ENCODE measurements at places on chromosomes 5 and 9.

- DNase-seq, result no peak
These were observed 91.8 kb upstream of the ACO1 start for GRCh38 chr9:32292611-32293010.

DNA sequence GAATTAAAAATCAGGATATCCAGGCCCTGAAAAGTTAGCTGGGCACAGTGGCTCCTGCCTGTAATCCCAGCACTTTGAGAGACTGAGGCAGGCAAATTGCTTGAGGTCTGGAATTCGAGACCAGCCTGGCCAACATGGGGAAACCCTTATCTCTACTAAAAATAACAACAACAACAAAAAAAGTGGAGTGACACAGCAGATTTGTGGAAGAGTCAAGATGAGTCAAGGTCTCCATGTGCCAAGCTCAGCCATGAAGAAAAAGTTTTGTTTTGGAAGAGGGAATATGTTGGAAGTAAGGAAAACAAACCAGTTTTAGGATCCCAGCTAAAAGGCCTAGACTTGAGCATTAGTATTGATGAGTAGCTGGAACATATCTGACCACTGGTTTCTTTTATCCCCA, 14.7 kb downstream of the LRRC70 start:
- DNase-seq, result no peak

- DNase-seq, result no peak
These were observed 12.7 kb upstream of the TMEM174 start for GRCh38 chr5:73160239-73160671.

- DNase-seq, result no peak
These were observed 46.6 kb downstream of the MVB12B start for GRCh38 chr9:126373241-126373640.

DNA sequence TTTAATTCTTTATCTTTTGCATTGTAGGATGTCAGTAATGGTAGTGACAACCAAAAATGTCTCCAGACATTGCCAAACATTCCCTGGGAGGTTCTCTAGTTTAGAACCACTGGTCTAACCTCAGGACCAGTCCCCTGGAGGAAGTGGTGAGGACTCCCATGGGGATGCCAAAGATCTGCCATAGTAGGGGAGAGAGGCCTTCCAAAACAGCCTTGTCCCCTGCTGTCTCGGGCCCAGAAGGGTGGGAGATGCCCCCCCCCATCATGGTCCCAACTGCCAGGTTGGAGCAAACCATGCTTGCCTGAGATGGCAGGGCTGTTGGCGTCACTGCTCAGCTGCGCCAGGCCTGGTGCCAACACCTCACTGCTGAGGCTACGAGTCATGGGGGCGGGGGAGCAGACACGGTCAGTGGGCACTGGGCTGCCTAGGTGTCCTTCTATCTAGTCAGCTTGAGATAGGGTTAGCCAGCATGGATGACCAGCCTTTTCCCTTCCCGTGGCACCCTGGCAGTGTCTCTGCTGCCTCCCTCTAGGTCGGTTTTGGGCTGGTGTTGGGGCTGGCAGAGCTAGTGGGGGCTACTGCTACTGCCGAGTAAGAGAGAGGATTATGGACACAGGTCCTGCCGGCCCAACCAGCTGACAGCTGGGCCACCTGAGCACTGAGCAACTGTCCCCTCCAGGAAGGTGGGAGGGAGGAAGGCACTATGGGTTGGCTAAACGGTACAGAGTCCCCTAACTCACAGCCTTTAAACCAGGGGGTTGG, 8.3 kb upstream of the CXXC5 start:
- DNase-seq, result no peak

- no peak for DNase-seq
These were observed 23.9 kb downstream of the LECT2 start for GRCh38 chr5:135930949-135931295.

- DNase-seq, result no peak
These were observed 27.0 kb downstream of the SLC22A4 start for GRCh38 chr5:132321109-132321721.

GRCh38 chr5:81230416-81230815, 2.7 kb upstream of the CKMT2 start:
- no peak for DNase-seq

DNA sequence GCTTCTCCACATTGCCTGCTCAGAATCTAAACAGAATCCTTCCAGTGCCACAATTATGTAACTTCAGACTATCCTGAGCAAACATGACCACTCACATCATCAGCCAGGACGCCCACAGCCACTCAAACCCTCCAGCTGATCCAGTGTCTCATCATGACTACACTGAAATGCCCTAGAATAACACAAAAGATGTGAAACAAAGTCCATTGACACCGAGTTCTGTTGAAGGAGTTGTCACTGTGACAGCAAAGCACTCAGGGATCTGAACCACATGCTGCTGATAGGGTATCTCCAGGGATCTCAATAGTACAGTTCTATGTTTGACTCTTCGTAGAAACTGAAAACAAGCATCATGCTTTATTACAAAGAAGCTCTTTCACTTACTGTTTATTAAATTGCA, 150.2 kb downstream of the GABBR2 start:
- peak; percentile 50 for DNase-seq

DNA sequence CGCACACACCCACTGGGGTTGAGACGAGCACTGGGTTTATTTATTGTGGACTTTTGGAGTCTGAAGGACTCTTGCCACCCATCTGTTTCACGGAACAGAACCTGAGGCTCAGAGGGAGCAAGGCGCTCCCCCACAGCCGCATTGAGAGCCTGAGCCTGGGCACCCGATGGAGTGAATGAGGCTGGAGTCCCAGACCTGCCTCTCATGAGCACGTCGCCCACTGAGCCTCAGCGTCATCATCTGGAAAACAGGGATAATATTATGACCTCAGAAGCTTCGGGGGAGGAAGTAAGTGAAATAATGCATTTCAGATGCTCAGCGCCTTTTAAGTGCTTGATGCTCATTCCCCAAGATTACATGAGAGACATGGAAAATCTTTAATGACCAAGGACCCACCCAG, 5.5 kb downstream of the NEK6 start:
- DNase-seq, result no peak

- no peak for DNase-seq
These were observed 16.2 kb downstream of the GDNF start for GRCh38 chr5:37823433-37824152.

- no peak for DNase-seq
These were observed 107.8 kb upstream of the NEK6 start for GRCh38 chr9:124149992-124150391.

- DNase-seq, result no peak
These were observed 498.8 kb downstream of the ARHGEF28 start for GRCh38 chr5:74124826-74125225.

DNA sequence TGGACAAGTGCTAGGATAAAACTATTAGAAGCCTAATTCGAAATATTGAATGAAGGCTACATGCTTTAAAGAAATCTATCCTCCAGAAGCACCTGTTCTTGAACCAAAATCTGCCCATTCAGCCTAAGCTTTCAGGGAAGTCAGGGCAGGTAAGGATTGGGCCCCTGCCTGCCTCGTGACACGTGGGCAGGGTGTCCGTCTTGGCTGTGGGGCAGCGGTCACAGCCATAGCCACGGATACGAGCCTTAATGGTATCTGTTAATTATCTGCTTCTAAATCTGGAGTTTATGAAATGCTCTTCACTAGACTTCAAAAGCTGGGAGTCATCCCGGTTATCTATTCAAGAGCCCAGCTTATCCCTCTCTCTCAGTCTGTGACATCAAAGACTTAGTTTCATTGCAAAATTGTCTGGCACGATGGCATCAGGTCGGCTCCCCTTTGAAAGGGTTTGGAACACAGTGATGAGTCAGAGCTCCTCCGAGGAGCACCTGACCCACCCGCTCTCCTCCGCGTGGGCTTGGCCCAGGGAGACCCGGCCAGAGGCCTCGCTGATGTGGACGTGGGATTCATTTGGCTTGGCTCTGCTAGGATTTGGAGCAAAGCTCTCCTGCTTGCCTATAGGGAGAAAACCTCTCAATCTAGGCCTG, 135.9 kb downstream of the MACROH2A1 start:
- DNase-seq, result no peak

GRCh38 chr5:179879003-179879689, 20.5 kb upstream of the MRNIP start:
- DNase-seq, result no peak

GRCh38 chr5:72470826-72471225, 36.4 kb downstream of the ZNF366 start:
- no peak for DNase-seq

GRCh38 chr5:167723254-167723871, 568.1 kb upstream of the WWC1 start:
- DNase-seq, result peak; percentile 81

DNA sequence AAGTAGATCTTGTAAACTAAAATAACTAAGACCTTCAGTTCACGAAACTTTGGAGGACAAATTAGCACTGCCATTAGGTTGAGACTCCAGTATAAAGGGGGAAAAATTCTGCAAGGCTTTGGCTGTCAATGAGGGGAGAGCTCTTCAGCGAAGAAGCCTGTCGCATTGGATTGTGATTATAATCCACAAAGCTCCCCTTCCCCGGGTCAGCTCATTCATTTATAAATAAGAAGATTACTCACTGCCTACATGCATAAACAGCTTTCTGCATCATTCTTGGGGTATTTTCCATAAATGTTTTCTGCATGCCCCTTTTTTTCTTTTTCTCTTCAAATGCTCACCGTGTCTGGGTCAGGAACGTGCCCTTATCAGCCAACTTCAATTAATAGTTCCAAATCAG, 196.7 kb downstream of the EBF1 start:
- DNase-seq, result no peak

DNA sequence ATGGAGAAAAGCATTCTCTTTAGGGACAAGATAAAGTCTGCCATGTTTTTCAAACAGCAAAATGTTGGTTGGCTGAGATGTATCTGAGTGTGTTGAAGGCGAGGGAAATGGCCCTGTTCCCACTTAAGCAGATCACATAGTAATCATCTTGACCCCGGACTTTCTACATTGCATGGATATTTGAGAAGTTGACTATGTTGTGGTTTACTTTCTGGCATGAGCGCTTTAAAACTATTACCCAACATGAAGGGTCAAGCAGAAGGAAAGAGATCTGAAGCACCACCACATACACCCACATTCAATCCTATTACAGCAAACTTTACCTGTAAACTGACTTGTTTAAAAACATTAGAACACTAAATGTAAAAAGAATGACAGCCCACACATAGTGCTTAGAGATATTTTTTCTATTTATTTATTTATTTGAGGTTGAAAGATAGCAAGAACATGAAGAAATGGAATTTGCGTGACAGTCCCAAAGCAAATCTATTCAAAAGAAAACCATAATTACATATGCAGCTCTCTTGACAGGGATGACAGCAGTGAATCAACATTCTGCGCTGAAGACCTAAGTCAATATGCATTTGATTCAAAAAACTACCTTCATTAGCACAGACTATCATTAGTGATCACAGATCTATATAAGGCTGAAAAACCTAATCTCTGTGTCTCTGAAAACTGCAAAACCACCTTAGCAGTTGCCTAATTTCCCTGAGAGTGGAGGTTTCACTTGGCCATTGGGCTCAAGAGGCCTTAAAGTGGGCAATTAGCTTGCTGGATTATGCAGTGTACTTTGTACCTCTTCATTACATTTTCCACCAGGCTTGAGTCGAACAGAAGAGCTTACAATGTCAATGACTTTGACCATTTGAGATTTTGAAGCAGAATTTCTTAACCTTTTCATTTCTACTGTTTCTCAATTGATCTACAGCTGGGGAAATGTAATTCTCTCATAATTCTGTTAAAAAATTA, 195.0 kb downstream of the PDE4D start:
- no peak for DNase-seq

DNA sequence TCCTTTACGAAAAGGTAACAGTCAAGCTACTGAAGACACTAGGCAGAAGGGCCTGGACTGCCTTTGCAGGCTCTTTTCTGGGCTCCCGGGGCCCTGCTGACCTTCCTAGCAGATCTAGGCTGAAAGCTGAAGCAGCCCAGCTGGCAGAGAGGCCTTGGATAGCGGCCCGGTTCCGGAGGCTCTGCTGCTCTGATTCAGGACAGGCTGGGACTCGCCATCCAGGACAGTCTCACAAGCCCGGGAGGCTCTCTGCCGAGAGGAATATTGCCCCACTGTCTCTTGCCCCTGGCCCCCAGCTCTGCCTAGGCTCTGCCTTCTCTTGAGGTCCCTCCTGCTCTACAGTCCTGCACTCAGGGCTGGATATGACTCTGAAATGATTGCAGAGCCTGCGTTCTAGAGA, 67.8 kb downstream of the PSD2 start:
- DNase-seq, result no peak

- no peak for DNase-seq
These were observed 12.6 kb upstream of the UGT3A2 start for GRCh38 chr5:36079200-36079781.

- no peak for DNase-seq
These were observed 2.4 kb upstream of the EXOC3 start for GRCh38 chr5:440401-441201.

DNA sequence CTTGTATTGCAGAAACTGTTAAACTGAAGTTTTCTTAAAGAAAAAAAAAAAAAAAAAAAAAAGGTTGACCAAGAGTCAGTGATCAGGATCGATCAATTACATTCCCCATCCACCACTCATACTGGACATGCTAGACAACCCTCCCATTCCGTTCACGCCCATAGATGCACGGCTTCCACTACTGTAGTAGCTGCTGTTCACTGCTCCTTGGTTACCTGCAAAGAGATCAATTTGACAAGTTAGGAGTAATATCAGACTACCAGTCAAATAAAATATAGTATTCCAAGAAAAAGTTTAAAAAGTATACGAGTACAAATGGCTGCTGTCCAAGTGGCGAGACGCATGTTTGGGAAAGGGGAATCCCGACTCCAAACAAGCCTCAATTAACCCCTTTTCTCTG, 8.7 kb downstream of the HNRNPH1 start:
- no peak for DNase-seq

- DNase-seq, result no peak
These were observed 2362.5 kb upstream of the WWC1 start for GRCh38 chr5:165928971-165929370.

GRCh38 chr9:128067645-128068385, at the start of gene SLC25A25:
SLC25A25 (plus strand) TSS chr9:128068232; CDS start chr9:128068320, 88 bp downstream.
- DNase-seq, result peak; percentile 100

DNA sequence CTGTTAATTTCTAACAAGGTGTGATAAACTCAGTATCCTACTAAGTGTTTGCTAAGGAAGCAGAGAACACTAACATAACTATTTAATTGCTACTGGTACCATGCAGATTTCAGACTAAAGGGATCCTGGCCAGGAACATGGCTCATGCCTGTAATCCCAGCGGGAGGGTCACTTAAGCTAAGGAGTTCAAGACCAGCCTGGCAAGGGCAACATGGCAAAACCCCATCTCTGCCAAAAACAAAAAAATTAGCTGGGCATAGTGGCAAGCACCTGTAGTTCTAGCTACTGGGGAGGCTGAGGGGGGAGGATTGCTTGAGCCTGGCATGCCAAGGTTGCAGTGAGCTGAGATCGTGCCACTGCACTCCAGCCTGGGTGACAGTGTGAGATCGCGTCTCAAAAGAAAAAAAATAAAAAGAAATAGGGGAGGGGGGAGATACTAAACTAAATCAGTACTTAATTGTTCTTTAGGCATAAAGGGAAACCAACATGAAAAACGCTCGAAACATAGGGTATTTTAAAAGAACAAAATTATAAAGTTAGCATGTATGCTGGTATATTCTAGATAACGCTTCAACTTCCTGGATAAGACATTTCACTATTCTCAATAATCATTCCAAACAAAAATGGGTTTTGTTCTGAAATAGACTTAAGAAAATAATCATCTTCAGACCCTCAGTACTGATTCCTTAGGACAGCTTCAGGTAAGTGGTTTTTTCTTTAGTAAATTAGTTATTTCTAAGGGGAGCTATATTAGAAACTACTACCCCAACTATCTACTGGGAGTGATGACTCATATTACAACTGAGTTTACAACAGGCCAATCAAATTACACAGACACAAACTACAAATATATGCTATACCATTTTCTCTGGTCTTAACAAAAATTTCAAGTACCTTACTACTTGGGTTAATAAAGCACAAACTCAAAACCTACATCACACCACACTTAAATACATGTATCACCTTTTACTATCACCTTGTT, 3.5 kb downstream of the PANK3 start:
- DNase-seq, result no peak
